Activated gamma-delta T cell treated with anti-CD3 and anti-CD28 coated beads, Interleukin-2, amount 50 U/mL, for 16 hours (primary cell): ENCODE measurements at places on chromosomes 7 and 10.

- no peak for DNase-seq
Observed at GRCh38 chr7:157238087-157238486, 98.7 kb upstream of the DNAJB6 start.

DNA sequence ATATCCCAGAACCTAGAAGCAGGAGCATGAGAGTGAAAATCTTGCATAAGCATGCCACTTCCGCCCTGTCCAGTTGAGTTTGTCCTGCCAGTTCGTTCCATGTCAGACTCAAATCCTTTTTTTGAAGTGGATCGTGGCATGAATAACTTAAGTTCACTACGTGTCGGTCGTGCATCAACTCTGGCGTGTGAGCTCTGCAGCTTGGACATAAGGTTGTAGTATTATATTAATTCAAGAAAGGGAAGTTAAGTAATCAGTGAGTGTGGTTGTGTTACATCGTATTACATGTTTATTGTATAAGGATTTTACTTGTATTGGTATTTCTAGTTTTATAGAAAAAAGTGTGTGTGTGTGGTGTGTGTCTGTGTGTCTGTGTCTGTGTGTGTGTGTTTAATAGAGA lies 23.0 kb downstream of the CDC123 start:
- DNase-seq: no peak

GRCh38 chr7:143284591-143285469 lies at the start of gene TMEM139:
TSS of gene TMEM139 (plus strand) at chr7:143284958. CDS start at chr7:143285958, 1,000 bp downstream.
- DNase-seq: no peak

GRCh38 chr10:35711615-35712411 lies 69.7 kb upstream of the FZD8 start:
- no peak for DNase-seq

GRCh38 chr10:73774637-73775036 lies 7.2 kb upstream of the CHCHD1 start:
- DNase-seq: no peak

DNA sequence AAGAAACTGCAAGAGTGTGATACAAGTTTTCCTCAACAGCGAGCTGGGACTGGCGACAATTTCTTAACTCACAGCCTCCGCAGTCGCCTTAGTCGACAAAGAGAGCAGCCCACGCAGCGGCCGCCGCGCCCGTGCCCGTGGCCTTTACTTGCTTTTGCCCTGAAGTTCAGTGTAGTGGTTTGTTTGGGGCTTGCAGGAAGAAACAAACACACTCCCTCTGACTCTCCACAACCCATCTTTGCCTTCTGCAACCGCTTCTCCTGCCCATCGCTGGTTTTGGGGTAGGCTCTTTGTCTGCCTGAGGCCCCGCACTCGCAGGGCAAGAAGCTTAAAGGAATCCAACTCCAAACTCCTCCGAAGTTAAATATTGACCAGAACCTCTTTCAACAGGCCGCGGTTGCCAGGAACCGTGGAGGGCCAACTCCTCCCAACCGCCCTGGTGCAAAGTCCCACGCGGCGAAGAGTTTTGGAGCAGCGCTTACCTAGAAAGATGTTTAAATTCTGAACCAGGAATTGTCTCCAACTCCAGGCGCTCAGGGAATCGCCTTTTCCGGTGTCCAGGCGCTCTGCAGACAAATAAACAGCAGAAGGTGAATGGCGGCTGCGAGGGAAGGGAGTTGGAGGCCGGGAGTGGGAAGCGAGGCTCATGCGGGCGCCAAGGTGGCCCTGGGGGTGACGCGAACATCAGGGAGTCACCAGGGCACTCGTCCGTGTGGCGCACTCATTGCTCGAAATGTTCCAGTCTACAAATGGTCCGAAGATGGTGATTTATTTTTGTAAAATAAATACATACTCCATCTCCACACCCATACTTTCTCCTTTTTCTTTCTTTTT lies 8.3 kb downstream of the HOXA4 start:
- no peak for DNase-seq

DNA sequence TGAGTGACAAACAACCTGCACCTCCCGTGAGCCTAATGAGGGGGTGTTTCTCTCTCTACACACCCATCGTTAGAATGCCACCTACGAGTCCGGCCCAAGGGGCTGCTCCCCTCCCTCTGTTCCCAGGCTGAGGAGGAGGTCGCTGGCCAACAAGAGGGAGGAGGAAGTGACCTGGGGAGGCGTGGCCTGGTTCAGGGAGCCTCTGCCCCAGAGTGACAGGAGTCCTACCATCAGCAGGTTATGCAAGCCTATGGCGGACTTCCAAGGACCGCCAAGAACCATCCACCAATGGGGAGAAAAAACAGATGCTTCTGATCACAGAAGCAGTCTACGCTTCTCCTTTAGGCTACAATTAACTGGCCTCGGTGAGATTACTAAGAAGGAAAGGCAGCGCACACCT lies 12.3 kb upstream of the EGFR start:
- DNase-seq: no peak

GRCh38 chr10:126425032-126425431 lies 36.8 kb upstream of the ADAM12 start:
- no peak for DNase-seq

GRCh38 chr10:126497672-126498071 lies 109.4 kb upstream of the ADAM12 start:
- no peak for DNase-seq

DNA sequence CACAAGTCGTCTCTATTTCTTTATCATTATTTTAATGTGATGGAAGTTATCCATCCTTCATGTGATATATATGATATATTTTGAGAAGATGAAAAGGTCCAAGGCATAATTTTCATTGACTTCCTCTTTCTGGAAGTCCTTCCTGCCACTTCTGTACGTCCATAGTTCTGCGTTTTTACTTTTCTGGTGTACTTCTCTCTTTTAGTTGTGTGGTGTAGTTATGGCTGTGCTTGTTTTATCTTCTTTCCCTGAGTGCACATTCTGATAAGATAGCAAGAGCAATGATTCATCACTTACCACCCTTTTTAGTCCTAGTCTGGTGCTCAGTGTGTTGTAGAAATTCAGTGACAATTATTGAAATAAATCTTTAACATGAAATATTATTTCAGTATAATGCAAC lies 231.3 kb upstream of the FERD3L start:
- DNase-seq: no peak

- DNase-seq: no peak
Observed at GRCh38 chr10:117663750-117664149, 121.2 kb downstream of the EMX2 start.

- no peak for DNase-seq
Observed at GRCh38 chr10:4247379-4247778, 462.4 kb upstream of the KLF6 start.

GRCh38 chr7:117458977-117459583 lies 20.7 kb upstream of the CFTR start:
- no peak for DNase-seq

DNA sequence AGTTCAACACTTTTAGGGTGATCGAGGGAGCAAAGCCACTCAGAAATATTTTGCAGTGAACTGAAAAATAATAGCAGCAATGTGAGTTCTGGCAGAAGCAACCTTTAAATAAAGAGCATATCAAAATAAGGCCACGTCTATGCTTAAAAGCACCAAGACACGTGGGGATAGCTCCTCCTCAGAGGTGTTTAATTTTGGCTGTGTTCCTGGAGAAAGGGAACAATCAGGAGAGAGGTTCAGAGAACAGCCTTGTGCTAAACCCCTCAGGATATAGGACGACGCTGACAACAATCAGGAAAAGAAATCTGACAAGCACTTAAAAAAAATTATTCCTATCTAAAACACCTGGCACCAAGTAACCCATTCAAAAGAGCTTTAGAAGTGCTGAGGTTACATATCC lies 471.9 kb upstream of the CELF2 start:
- DNase-seq: no peak

DNA sequence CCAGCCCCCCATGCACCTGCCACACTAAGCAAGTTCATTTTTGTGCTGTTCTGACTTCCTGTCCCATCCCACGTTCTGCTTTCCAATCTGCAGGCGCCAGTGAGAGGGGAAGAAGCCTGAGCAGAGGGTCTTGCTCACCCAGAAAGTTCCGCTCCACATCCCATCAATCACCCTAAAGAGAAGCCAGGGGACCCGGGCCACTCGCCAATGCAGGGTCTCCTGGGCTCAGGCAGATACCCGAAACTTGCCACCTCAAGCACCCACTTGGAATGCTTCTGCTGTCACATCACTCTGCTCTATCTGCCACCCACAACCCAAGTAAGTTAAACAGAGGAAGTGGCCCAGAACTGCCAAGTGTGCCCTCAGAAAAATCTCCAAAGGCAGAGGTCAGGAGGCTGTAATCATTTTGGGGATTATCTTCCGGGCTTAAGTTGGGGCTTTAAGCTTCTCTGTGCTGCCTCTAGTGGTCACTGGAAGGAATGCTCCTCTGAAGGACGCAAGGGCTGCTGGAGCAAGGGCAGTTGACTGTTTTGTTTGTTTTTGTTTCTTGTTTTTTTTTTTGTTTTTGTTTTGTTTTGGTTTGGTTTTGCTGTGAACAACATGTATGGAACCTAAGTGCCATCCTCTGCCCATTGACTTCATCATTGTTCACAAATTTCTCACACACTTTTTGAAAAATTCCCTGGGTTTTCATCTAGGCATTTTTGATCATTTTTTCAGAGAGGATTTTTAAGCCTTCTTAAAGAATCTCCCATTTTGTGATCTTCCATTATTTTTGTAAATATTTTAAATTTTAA lies 25.5 kb downstream of the PRR15 start:
- DNase-seq: no peak

DNA sequence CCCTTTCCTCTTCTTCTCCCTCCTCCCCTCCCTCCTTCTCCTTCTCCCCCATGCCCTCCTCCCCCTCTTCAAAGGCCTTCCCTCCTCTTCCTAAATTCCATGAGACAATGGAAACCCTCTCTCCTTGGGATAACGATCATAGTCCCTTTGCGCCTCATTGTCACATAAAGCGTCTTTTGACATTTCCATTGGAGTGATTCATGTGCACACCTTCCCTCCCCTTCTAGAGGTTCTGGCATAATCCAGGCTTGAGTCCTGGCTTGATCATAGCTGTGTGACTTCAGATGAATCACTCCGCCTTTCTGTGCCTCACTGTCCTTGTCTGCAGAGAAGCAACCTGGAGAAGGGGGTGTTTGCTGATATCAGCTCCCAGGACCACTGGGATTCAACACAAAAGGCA lies 204.2 kb downstream of the TNS3 start:
- DNase-seq: no peak

- DNase-seq: no peak
Observed at GRCh38 chr7:101861218-101861775, 43.9 kb downstream of the CUX1 start.

GRCh38 chr10:128976856-128977255 lies 490.2 kb upstream of the MGMT start:
- no peak for DNase-seq

DNA sequence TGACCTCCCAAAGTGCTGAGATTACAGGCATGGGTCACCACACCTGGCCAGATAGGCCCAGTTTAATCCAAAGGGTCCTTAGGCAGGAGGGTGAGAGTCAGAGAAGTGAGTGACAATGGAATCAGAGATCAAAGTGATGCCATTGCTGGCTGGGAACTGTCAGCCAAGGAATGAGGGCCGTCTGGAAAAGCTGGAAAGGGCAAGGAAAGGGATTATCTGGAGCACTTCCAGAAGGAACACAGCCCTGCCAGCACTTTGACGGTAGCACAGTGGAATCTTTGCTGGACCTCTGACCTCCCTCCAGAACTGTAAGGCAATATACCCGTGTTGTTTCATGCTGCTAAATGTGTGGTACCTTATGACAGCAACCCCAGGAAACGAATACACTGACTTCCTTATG lies 11.3 kb upstream of the TAS2R40 start:
- no peak for DNase-seq

DNA sequence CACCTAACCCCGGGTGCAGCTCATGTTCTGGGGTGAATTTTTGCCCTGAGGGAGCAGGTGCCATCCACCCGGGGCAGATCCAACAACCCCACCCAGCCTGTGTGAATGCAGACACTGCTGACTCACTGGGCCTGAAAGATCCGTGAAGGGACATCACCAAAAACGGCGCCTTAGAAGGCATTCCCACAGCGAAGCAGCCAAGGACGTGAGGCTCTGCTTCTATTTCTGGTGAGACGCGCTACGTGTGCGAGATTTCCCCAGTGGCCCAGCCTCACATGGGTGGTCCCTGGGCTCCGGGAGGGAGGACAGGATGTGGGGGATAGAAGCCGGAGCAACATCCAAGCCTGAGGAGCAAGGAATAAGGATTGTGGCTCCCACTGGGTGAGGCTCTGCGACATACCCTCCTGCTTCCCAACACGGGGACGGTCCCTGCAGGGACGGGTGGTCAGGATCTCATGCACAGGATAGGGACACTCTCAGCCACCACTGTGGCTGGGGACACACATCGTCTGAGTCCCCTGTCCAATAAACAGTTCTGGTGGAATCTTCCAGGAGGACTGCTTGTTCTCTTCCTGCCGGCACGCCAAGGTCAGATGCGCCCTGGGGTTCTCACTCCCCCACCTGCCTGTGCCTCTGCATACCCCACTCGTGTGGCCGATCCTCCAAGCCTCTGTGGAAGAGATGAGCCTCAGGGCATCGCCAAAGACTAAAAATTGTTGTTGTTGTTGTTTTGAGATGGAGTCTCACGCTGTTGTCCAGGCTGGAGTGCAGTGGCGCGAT lies 70.2 kb downstream of the ZRANB1 start:
- DNase-seq: no peak

DNA sequence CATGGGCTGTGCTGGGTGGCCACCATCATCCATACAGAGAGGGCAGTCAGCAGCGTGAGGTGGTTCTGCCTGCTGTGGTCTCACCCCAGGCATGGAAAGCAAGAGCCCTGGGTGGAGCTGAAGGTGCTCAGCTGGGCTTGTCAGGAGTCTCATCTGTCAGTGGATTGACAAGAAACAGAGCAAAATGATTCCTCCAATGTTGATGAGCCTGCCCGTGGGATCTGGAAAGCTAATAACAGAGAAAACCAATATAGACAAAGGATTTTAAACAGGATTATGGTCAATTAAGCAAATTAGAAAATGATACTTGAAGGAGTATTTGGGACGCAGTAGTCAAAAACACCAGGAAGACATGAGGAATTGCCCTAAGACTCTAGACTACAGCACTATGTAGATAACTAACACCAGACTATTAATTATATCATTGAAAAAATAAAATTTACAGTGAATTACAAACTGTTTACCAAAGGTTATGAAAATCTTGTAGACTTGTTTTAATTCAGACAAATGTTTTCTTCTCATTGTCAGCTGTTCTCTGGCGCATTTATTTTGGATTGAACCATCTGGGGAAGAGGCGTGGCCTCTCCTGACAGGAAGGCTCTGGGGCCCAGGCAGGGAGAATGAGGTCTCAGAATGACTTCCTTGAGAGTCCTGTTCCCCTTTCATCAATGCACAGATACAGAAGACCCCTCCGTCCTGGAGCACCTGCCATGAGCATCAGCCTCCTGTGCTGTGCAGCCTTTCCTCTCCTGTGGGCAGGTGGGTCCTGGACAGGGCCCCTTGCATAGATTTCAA lies 211.2 kb upstream of the PRSS58 start:
- DNase-seq: no peak

DNA sequence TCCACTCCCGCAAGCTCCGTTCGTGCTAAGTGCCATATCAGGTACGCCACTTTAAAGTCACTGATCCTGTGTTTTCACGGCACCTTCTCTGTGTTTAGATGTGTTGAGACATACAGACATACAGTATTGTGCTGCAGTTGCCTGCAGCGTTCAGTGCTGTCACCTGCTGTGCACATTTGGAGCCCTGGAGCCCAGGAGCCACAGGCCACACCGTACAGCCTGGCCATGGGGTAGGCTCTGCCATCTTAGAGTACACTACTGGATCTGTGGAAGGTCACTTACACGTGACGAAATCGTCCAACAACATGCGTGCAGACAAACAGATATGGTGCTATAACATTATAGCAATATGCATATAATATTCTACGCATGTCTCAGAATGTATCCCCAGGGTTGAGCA lies 111.3 kb downstream of the ELFN1 start:
- no peak for DNase-seq
